ENCODE measurements at places on chromosomes 7 and 10.

DNA sequence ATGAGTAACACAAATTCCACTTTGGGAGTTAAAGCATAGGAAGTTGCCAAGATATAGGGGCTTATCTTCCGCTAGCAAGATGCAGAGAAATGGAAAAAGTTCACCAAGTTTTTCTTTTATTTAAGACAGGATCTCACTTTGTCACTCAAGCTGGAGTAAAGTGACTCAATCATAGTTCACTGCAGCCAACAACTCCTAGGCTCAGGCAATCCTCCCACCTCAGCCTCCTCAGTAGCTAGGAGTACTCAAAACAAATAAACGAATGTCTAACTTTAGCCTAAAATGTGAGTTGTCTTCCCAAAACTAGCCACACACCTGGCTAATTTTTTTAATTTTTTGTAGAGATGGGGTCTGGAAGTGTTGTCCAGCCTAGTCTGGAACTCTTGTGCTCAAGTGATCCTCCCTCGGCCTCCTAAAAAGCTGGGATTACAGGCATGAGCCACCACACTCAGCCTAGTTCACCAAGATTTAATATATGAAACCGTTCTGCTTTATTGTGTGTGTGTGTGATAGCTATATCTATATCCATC lies 9.9 kb downstream of the VIM start:
- DNase-seq = no peak

GRCh38 chr7:92560602-92561001 lies 29.6 kb downstream of the FAM133B start:
- DNase-seq = no peak

DNA sequence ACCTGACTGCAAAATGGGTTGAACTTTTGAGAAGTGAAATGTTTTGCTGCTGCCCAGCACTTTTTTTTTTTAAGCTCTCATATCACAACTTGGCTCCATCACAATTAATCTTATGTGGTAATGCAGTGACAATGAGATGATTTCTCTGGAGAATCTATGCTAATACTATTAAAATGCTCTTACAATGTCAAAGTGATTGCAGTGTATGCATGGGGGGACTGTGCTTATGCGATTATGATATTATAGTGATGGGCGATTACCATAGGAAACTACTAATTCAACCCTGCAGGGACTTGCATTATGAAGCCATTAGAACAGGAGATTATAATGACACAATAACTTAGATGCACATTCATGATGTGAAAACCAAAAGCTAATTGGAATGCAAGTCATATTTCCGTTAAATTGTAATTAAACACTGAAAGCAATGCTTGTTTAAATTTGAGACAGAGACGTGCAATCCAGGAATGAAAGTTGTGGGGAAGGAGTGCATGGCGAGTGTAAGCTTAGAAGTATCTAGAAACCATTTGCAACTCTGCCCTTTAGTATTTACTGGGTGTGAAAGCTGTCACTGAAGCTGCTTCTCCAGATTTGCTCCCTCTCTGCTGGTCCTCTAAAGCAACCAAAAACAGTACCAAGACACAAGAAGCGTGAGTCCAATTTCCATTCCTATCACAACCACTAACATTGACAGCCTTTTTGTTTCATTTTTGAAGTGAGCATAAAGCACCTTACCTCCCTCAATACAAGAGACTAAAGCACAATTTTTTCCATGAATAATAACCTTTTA lies 21.6 kb downstream of the PTER start:
- DNase-seq = no peak

DNA sequence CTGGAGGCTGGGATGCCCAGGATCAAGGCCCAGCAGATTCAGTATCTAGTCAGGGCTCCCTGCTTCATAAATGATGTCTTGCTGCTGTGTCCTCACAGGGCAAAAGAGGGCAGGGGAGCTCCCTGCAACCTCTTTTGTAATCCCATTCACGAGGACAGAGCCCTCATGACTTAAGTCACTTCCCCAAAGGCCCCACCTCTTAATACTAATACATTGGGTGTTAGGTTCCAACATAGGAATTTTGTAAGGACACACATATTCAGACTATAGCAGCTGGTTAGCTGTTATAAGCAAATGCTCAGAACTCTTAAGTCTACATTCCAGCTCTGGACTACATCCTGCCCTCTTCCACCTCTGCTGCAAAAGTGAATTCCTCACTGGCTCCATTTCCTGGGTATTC lies 63.0 kb downstream of the VOPP1 start:
- no peak for DNase-seq
